ENCODE measurements at places on chromosomes 12 and 14.

- no peak for DNase-seq
These were observed 37.3 kb downstream of the SSH1 start for GRCh38 chr12:108819920-108820706.

DNA sequence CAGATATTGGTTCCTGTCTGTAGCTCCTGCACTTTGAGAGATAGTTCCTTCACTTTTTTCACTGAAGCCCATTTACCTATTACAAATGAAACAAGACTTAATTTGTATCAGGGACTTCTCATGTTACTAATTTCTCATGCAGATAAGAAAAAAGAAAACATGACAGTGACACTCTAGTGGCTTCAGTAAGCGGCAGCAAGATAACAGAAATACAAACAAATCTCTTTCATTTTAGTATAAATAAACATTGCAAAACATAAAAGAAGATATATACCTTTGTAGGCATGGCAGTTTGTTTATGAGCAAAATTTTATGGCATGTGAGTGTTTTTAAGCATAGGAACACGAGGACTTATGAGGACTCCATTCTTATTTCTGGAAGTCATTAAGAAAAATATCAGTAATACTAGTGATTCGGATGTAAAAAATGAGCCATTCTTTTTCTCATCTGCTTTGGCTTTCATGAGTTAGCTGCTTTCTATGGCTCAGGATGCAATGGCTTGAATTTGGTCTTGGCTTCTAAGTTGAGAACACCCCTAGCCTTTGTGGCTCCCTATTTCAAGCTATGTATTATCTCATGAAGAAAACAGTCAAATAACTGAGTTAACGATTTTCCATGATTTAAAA, 310.1 kb upstream of the RGS6 start:
- DNase-seq, result no peak

GRCh38 chr14:105447651-105448640, 26.7 kb upstream of the CRIP2 start:
- DNase-seq, result no peak

DNA sequence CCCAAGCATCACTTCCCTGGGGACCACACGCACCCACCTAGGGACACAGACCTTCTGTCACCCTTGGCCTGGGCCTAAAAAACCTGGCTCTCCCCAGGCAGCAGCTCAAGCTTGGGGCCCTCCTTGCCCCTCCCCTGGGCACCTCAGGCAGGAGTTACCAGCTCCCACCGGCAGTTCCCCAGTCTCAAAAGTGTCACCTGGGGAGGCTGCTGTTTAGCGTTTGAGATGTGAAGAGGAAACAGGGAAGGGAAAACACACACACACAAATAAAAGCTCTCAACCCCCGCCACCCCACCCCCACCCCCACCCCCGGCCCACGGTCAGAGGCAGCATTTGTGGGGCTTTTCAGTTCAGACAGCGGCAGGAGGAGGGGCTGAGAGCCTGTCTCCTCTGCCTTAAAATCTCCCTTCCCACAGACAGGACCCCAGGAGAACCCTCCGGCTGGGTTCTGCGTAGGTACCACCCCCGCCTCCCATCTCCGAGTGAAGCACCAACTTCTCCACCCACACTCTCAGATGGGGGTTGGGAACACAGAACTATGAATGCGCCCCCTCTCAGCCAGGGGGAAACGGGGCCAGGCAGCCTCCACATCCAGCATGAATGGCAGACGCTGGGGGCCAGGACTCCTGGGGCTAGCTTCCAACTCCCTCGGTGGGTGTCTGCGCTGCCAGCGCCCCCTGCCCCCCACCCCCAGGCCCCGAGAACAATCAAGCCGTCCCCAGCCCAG, 3.0 kb downstream of the NCOR2 start:
- no peak for DNase-seq

DNA sequence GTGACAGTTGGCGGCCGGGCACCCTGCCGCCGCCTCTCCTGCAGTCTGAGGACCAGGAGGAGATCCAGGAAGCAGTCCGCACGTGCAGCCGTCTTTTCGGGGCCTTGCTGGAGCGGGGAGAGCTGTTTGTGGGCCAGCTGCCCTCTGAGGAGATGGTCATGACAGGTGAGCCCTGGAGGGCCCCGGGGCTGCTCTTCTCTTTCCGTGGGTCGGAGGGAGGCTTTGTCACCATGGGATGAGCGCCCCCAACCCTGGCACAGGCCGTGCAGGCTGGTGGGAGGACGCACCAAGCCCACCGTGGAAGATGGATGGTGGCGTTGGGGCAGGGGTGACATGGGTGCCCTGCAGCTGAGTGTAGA, 532 bp downstream of the NOC4L start:
- DNase-seq, result no peak

- no peak for DNase-seq
These were observed 202.6 kb downstream of the FOXN3 start for GRCh38 chr14:89214221-89214965.

GRCh38 chr12:110533607-110534006, 31.5 kb downstream of the RAD9B start:
- DNase-seq, result no peak

DNA sequence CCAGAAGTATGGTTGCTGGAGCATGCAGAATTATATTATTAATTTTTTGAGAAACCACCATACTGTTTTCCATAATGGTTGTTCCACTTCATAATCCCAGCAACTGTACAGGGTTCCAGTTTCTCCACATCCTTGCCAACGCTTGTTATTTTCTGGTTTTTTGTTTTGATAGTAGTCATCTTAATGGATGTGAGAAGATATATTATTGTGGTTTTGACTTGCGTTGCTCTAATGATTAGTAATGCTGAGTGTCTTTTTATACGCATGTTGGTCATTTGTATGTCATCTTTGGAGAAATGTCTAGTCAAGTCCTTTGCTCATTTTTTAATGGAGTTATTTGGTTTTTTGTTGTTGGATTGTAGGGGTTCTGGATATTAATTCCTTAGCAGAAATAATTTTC, 58.1 kb downstream of the DAAM1 start:
- DNase-seq, result no peak

- DNase-seq, result no peak
These were observed 38.8 kb upstream of the ATP23 start for GRCh38 chr12:57902478-57902969.

- no peak for DNase-seq
These were observed 3.4 kb downstream of the LBHD2 start for GRCh38 chr14:103087343-103087835.

- no peak for DNase-seq
These were observed 13.4 kb upstream of the NT5DC3 start for GRCh38 chr12:103854372-103854973.

DNA sequence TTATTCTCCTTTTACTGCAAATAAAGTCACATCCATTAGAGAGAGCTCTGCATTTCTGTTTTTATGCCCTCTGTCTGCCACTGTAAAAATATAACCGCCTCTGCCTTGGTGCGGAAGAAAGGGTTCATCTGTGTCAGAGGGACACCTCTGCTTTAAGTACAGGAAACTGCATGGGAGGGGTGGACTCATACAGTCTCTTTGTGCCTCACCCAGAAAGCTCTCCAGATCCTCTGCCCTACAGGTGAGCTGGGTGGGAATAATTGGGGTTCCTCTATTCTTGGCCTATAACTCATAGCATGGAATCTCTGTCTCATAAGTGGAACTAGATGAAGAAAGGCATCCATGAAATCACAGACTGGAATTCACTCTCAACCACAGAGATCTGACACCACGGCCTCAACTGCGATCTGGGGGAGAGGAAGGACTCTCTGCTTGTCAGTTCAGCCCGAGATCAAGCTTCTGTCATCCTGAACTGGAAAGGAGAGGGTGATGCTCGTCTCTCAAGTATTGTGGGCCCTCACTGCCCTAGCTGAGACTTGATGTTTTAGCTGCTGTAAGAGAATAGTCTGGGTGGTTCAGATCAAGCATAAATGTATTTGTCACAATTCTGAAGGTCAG, 702.3 kb downstream of the TMEM121 start:
- no peak for DNase-seq

DNA sequence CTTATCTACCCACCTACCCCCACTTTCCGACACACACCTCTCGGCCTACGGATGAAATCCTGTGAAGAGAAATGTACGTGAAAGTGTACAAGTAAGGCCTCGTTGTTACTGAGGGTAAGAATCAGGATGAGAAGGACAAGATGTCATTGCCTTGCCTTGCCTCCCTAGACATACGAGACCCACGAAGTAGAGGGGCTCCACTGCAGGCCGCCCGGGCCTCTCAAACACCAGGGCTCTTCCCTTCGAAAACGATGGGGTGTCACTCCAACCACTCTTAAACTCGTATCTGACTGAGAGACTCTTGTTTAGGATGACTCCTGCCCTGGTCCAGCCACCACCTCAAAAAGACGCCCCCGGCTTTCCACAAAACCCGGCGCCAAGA, 498 bp downstream of the RACGAP1 start:
- no peak for DNase-seq

DNA sequence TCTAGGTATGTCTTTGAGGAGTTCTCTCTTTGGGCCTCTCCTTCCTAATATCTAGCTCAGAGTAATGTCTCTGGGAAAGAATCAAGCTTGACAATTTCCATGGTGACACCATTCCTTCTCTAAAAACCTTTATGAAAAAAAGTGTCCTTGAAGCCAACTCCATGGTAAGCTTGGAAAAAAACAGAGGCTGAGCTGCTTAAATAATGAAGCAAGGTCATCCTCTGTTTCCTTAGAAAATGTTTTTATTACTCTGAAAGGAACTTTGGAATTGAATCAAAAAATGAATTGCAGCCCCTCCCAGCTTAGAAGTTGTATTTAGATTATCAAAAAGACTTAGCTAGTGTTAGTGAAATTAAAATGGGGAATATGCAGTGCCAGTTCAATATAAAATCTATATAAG, 166.1 kb upstream of the KITLG start:
- DNase-seq, result no peak

DNA sequence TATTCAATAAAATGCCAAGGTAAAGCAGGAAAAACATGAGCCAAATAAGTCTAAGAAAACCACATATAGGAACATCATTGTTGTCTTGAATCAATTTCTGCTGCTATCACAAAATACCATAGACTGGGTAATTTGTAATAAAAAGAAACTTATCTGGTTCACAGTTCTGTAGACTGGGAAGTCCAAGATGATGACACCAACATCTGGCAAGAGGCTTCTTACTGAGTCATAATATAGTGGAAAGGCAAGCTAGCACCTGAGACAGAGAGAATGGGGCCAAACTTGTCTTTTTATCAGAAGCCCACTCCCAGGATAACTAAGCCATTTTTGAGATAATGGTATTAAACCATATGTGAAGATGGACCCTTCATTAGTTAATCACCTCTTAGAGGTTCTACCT, 975.9 kb downstream of the FLRT2 start:
- no peak for DNase-seq

GRCh38 chr14:92225731-92226130, 97.2 kb upstream of the SLC24A4 start:
- no peak for DNase-seq
